Activated naive CD8-positive, alpha-beta T cell treated with anti-CD3 and anti-CD28 coated beads, Interleukin-2, amount 10 ng/mL, durations not matched to agents 7 days and 5 days (primary cell): ENCODE measurements at places on chromosomes 4 and X. TPM values are rescaled to one million over a fixed set of nuclear protein-coding genes. Genes with fewer than 3 reads are reported as not detected.

CYSLTR1 gene
- total RNA-seq = 4.2 TPM

MSX1 gene
- not detected for total RNA-seq

NWD2 gene
- total RNA-seq = not detected

GPR173 gene
- 0.14 TPM for total RNA-seq

ANOS1 gene
- not detected for total RNA-seq

TMPRSS11B gene
- total RNA-seq = not detected

PWWP3B gene
- total RNA-seq = not detected

RGN gene
- total RNA-seq = not detected

SYNPO2 gene
- total RNA-seq = 0.96 TPM

AMER1 gene
- total RNA-seq = 4.6 TPM

- no peaks in the 10 kb centered on the region for H3K27me3 ChIP-seq
- no peak for DNase-seq
- H3K4me1 ChIP-seq = no peaks in the 10 kb centered on the region
- H3K36me3 ChIP-seq = no peaks in the 10 kb centered on the region
Measured at GRCh38 chrX:39137363-39137954, 336.2 kb downstream of the MID1IP1 start.

DNA sequence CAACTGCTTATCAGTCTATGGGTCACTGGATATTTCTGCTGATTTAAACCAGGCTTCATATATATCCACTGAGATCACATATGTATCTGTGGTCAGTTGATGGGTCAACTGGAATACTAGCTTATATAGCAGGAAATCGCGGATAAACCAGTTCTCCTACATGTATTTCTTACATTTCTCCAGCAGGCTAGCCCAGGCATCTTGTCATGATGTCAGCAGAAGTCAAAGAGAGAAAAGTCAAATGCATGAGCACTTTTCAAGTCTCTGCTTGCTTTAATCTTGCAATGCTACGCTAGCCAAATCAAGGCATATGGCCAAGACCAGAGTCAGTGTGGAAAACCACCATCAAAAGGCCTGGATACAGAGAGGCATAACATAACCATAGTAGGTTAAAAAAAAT, 1008.8 kb upstream of the DIAPH2 start:
- no peak overlapping the region for H3K27ac ChIP-seq
- no peak overlapping the region for H3K4me3 ChIP-seq
- H3K4me1 ChIP-seq = no peaks in the 10 kb centered on the region
- H3K27me3 ChIP-seq = no peaks in the 10 kb centered on the region
- DNase-seq = no peak

DNA sequence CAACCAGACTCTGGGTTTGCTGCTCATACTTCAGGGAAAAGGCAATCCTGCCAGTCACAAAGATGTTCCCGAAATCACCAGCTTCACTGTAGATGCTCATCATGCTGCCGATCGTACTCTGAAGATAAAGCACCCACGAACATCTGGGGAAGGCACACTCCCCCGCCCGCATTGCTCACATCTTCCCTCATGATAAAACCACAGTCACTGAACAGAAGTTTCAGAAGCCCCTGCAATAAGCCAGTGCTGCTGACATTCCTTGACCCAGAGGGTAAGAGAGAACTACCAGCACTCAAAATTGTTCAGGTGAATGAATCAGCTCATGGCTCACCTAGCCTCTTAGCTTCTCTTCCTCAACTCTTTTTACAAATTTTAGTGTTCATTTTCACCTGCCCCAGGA, 43.1 kb downstream of the SRPX2 start:
- no peak overlapping the region for H3K27ac ChIP-seq
- H3K4me3 ChIP-seq = no peak overlapping the region
- peaks cover 10% of the 10 kb centered on the region for H3K4me1 ChIP-seq
- no peak for DNase-seq

GRCh38 chr4:26992657-26993361, 132.2 kb downstream of the STIM2 start:
- no peaks in the 10 kb centered on the region for H3K27me3 ChIP-seq
- peaks cover 30% of the 10 kb centered on the region for H3K36me3 ChIP-seq
- H3K27ac ChIP-seq = no peak overlapping the region
- DNase-seq = no peak
- peaks cover 13% of the 10 kb centered on the region for H3K4me1 ChIP-seq
- H3K4me3 ChIP-seq = no peak overlapping the region

GRCh38 chrX:36861601-36862000, 146.6 kb upstream of the FAM47C start:
- no peak overlapping the region for H3K4me3 ChIP-seq
- H3K27me3 ChIP-seq = no peaks in the 10 kb centered on the region
- H3K27ac ChIP-seq = no peak overlapping the region
- no peaks in the 10 kb centered on the region for H3K36me3 ChIP-seq

- no peaks in the 10 kb centered on the region for H3K27me3 ChIP-seq
- no peak overlapping the region for H3K27ac ChIP-seq
- DNase-seq = no peak
- H3K4me1 ChIP-seq = no peaks in the 10 kb centered on the region
- no peak overlapping the region for H3K4me3 ChIP-seq
- no peaks in the 10 kb centered on the region for H3K36me3 ChIP-seq
Measured at GRCh38 chrX:119071381-119071780, 1.4 kb upstream of the CT47C1 start.

GRCh38 chr4:17762726-17763125, 18.7 kb downstream of the FAM184B start:
- H3K4me3 ChIP-seq = no peak overlapping the region
- H3K36me3 ChIP-seq = no peaks in the 10 kb centered on the region
- no peak overlapping the region for H3K27ac ChIP-seq
- no peak for DNase-seq

DNA sequence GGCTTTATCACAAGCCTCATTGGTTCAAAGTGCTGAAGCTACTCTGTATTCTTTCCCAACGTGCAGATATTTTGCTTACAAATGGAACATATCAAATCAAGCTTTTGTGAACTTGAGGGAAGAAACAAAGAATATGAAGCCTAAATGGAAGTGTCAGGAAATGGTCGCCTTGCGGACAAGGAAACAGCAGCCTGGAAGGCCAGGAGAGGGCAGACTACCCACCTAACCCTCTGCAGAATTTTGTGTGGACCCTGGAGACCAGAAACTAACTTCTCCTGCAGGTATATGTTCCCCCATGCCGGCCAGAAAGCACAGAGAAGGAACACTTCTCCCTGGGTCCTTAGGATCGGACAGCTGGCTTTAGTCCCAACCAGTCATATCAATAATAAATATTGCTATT, 1425.8 kb downstream of the PCDH7 start:
- H3K4me1 ChIP-seq = no peaks in the 10 kb centered on the region
- no peak overlapping the region for H3K4me3 ChIP-seq
- no peak for DNase-seq
- no peaks in the 10 kb centered on the region for H3K36me3 ChIP-seq
- H3K27me3 ChIP-seq = no peaks in the 10 kb centered on the region

GRCh38 chrX:66200050-66200664, 36.1 kb downstream of the HEPH start:
- peaks cover 1% of the 10 kb centered on the region for H3K36me3 ChIP-seq
- H3K27ac ChIP-seq = peak overlapping the region; percentile 47
- no peak for DNase-seq
- H3K4me3 ChIP-seq = no peak overlapping the region
- peaks cover 13% of the 10 kb centered on the region for H3K4me1 ChIP-seq
- H3K27me3 ChIP-seq = no peaks in the 10 kb centered on the region

DNA sequence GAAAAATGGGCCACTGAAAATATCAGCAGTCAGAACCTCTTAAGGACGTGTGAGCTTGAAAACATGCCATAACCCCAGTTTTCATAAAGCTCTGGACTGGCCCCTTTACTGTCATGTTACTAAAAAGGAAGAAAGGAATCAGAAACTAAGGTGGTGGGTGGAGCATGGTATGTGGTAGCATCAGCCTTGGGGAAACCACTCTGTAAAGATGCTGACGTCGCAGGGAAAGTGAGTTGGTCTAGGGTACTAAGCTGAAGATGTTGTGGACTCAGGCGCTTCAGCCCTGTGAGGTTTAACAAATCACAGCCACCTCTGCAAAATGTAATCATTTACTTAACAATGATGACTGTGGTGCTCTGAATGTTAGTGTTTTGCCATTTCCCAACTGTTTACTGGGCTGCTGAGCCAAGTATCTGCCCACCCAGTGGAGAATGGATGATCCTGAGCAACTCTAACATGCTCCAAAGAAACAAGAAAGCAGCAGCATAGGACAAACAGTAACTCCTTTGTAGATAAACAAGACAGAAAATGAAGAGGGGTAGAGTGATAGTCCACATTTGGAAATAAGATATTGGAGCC, 33.4 kb downstream of the C4orf54 start:
- no peak overlapping the region for H3K4me3 ChIP-seq
- DNase-seq = no peak
- H3K27me3 ChIP-seq = peaks cover 10% of the 10 kb centered on the region
- H3K27ac ChIP-seq = no peak overlapping the region

GRCh38 chr4:1910643-1911042, 39.5 kb downstream of the NSD2 start:
- DNase-seq = no peak
- peaks cover 35% of the 10 kb centered on the region for H3K36me3 ChIP-seq
- no peaks in the 10 kb centered on the region for H3K27me3 ChIP-seq
- peaks cover 38% of the 10 kb centered on the region for H3K4me1 ChIP-seq
- H3K4me3 ChIP-seq = no peak overlapping the region

GRCh38 chr4:25842229-25842845, 20.5 kb downstream of the SEL1L3 start:
- peaks cover 31% of the 10 kb centered on the region for H3K4me1 ChIP-seq

GRCh38 chr4:182346675-182347375, 103.6 kb downstream of the TENM3 start:
- H3K27me3 ChIP-seq = peaks cover 3% of the 10 kb centered on the region
- H3K4me1 ChIP-seq = no peaks in the 10 kb centered on the region
- DNase-seq = no peak
- H3K4me3 ChIP-seq = no peak overlapping the region

GRCh38 chr4:77072195-77072753, 3.5 kb downstream of the CCNI start:
- H3K27me3 ChIP-seq = no peaks in the 10 kb centered on the region
- DNase-seq = no peak

DNA sequence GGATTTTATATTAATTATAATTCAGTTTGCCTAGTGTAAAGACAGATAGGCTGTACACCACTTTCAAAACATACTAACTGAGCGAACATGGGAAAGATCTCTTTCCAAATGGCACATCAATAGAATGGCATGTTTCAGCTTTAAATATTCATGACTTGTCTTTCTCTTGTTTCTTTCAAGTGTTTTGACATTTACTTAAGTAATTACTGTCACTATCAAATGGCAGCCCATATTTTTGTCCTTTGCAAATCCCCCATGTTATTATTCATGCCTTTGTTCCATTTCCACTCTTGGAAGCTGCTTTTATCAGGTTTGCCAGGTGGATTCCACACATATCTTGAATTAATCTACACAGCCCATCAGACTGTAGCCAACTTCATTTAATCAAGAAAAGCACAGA, 89.2 kb upstream of the GLRA2 start:
- H3K27me3 ChIP-seq = no peaks in the 10 kb centered on the region
- no peaks in the 10 kb centered on the region for H3K4me1 ChIP-seq
- no peak overlapping the region for H3K27ac ChIP-seq
- no peak for DNase-seq

DNA sequence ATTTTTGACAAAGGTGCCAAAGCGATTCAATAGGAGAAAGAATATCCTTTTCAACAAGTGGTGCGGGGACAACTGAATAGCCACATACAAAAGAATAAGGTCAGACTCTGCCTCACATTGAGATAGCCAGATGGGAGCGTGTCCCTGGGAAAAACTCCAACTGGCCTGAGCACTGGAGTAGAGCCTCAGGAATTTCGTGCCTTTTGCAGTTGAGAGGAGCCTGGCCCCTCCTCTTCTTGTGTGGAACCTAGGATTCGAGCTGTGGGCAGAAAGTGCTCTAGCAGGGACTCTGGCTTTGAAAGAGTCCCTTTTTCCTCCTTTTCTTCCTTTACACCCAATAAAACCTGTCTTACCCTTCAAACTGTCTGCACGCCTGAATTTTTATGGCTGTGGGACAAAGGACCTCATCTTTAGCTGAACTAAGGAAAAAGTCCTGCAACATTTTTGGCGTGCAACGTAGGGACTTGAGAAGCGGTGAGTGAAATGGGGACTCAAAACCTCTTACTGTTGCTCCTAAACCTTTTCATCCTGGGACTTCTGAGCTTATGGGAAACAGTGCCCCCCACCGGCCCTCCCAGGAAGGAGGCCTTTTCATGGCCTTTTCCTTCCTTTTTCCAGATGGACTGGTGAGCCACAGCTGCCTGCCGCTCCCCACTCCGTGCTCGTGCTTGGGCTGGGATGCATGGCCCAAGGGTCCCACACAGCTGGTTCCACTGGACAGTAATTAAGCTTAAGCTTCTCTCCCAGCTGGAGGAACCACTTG, 68.6 kb downstream of the BMP15 start:
- H3K4me3 ChIP-seq = no peak overlapping the region
- no peaks in the 10 kb centered on the region for H3K36me3 ChIP-seq
- H3K27ac ChIP-seq = no peak overlapping the region
- H3K4me1 ChIP-seq = no peaks in the 10 kb centered on the region

DNA sequence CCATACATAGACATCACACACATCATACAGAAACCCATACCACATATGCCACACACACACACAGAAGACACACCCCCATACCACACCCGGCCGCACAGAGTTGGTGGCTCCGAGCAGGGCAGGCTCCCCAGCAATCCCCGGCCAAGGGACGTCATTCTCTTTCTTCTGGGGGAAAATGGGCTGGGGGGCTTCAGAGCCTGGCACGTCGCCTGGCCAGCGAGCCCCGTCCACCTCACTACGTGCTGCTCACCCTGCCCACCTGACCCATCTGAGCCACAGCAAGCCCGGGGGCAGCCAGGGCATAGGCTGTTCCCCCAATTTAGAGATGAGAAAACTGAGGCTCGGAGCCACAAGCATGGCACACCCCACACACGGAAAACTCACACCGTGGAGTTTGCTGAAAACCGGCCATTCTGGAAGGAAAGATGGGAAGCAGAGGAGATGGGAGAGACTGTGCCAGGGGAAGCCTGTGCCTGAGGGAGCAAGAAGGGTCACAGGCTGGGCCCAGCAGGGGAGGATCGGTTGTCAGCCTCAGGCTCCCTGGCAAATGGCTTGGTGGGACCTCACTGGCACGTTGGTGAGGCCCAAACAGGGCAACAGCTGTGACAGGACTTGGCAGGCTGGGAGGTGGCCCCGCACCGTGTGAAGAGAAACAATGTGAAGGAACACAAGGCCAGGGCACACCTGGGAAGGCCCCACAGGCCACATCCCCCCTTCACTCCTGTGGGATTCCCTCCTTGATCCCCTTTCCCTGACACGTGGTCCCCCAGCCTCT, 73.2 kb downstream of the JAKMIP1 start:
- no peaks in the 10 kb centered on the region for H3K4me1 ChIP-seq
- no peak overlapping the region for H3K27ac ChIP-seq
- no peak for DNase-seq
- peaks cover 2% of the 10 kb centered on the region for H3K27me3 ChIP-seq
